AG08396 (cell line): ENCODE measurements at places on chromosomes 13 and 19.

DNA sequence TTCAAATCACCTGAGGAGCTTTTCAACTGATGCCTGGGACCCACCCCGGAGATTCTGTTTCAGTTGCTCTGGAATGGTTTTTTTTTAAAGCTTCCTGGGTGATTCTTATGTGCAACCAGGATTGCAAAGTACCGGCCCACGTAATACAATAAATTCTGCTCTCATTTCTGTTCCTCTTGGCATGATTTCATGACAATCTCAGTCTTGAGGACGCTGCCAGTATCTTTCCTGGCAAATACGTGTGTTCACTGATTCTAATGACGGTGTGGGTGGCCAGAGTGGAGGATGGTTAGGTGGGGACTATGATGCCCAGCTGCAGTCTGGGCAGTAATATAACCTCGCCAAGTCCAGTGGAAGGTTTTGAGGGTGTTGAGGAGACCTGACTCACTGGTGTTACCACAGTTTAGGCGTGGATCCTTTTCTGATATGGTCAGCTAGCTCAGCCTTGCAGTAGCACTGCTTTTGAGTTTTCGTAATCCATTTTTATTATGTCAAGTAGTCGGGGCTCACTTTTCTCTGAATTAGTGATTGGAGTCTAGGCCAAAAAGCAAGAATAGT lies 49.4 kb downstream of the FAM124A start:
- no peak for DNase-seq

DNA sequence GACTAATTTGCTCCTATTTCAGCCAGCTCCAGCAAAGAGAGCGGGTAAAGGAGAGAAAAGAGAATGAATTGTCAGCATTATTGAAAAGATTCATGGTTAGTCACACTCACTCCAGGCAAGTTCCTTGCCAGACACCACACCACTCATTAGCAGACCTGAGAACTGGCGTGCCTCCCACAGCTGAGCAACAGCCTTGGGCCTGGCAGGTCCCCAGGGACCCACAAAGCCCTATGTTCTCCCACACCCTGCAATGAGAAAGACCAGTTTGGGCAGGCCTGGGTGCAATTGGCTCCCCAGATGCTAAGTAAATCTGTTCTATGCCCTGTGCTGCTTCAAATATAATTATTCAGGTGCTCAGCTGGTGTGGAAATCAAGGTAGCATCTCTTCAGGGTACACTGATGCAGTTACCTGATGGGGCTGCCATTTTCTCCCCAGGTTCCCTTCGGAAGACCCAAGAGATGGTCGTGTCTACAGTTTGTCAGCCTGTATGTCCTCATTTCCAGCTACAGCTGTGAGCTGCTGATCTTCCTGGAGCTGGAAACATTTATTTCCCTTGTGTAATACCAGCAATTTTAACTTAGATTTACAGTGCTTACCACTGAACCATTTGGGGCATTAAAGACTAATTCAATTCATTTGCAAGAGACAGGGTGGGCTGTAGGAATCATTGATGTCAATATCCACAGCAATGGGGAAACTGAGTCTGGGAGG lies 405.0 kb downstream of the COG6 start:
- DNase-seq: no peak

DNA sequence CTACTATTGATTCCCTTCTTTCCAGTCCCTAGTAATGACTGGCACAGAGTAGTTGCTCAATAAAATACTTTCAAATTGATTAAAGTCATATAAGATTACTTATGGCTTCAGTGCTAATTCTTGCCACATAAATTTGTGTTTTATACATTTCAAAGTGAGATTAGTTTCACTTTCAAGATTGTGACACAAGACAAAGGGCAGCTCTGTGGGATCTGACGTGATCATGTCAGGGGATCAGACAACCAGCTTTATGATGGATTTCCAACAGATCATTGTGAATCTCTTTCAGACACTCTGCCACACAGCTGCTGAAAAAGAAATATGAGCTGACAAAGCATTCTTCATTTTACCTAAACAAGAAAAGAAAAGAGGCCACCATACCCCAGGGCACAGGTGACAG lies 73.4 kb upstream of the POMP start:
- DNase-seq: no peak

GRCh38 chr13:98206946-98207345 lies 29.9 kb upstream of the RNF113B start:
- peak; percentile 74 for DNase-seq

DNA sequence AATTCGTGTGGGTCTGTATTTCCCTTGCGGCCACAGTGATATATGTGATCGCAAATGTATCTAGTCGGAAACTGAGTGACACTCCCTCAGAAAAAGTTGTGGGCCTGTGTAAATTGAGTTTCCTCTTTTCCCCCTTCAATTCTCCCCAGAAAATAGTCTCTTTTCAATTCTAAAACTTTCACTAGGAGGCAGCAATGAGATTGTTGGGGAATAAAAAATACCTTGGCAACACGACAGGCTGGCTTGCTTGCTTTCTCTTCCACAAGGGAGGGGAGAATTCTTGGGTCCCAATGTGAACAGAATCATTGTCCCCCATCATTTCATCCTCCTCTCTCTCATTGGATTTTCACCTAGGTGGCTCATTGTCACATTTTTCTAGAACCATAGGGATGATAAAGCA lies 3.7 kb upstream of the SOX21 start:
- DNase-seq: no peak

DNA sequence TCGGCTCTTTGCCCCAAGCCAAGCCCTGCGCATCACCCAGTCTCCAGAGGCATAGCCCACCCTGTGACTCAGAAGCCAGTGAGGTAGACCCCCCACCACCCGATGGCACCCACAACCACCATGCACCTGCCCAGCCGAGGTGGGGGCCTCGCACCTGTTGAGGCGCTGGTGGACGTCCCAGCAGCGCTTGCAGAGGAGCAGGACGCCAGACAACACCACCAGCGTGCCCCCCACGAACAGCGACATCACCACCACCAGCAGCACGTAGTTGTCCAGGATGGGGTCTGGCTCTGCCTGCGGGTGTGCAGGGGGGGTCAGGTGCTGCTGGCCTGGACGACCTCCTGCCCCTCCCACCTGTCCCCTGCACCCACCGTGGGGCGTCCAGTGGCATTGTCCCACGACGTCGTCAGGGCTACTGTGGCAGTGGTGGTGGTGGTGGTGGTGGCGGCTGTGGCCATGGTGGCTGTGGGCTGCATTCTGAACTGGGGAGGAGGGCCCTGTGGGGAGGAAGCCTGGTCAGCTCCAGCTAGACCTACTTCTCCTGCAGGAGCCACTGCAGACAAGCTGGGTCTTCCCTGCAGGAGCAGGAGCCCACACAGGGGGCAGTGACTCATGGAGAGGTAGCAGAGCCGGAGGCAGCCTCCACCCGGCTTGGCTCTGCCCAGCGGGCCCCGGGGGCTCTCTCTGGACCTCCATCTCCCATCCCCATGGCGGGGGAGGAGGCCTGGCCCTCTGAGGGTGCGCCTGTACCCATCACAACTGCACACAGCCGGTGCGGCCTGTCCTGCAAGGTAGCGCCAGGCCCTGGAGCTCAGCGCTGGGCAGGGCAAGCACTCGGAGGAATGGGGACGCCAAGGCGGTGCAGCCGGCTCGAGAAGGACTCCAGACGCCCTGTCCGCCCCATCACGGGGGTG lies 1.9 kb downstream of the CBARP start:
- DNase-seq: no peak

GRCh38 chr19:30688696-30689095 lies 316.5 kb downstream of the ZNF536 start:
- DNase-seq: no peak

- no peak for DNase-seq
Measured at GRCh38 chr13:27311518-27312210, 41.0 kb downstream of the RASL11A start.

GRCh38 chr13:77507931-77508776 lies 27.4 kb upstream of the SCEL start:
- DNase-seq: peak; percentile 27

GRCh38 chr19:9075064-9075949 lies 11.6 kb upstream of the OR1M1 start:
- DNase-seq: peak; percentile 79

GRCh38 chr19:46689358-46689757 lies 27.6 kb downstream of the PRKD2 start:
- DNase-seq: no peak

GRCh38 chr13:27304099-27304498 lies 33.5 kb downstream of the RASL11A start:
- no peak for DNase-seq

DNA sequence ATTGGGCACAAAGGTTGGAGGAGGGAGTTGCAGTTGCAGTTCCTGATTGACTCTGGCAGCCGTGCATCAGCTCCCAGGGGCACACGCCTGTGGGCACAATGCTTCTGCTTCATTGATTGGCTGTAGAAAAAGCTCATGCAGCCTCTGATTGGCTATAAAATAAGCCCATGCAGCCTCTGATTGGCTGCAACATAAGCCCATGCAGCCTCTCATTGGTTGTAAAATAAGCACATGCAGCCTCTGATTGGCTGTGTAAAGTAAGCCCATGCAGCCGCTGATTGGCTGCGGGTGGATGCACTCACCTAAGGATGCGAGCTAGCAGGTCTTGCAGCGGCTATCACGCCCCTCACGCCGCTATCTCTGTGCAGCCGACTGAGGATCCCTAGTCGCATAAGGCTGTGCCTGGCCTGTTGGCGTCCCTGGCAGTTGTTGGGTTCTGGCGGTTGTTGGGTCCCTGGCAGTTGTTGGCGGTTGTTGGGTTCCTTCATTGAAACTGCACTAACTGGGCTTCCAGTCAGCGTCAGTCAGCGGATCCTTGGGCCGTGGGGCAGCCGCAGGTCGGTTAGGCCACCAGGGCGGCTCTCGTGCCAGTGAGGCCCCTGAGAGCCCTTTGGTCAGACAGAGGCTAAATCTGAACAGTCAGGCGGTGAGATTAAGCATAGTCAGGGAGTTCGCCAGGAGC lies at the start of gene SIGLECL1:
SIGLECL1 (plus strand) TSS at position 295 of the 682 bp plus-strand sequence. CDS start 12,993 bp downstream, outside the sequence.
- no peak for DNase-seq

- peak; percentile 98 for DNase-seq
Measured at GRCh38 chr19:18785179-18786124, 5.7 kb downstream of the COMP start.

DNA sequence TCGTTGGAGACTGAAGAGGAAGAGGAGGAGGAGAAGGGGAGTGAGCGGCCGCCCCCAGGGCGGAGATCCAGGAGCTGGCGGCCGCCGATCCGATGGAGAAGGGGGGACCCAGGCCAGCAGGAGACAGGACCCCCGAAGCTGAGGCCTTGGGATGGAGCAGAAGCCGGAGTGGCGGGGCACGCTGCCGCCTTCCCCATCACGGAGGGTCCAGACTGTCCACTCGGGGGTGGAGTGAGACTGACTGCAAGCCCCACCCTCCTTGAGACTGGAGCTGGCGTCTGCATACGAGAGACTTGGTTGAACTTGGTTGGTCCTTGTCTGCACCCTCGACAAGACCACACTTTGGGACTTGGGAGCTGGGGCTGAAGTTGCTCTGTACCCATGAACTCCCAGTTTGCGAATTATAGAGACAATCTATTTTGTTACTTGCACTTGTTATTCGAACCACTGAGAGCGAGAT lies 1.8 kb downstream of the GADD45B start:
- peak; percentile 49 for DNase-seq

DNA sequence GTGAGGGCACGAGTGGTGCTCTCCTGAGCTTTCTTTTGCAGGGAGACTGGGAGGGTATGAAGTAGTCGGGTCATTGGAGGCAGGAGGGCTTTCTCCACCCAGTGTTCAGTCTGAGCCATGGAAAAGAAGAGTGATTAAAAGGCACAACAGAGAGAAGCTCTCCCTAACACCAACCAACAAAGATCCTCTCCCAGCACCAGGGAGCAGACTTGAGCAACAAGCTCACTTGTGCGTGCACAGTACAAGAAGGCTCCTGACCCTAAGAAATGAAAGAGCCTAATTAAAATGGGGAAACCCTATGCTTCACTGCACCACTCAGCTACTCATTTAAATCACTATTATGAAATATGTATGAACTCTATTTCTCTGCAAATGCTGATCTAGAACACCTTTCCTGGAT lies 276.3 kb upstream of the SOX21 start:
- DNase-seq: no peak

- DNase-seq: no peak
Measured at GRCh38 chr13:94269557-94269956, 209.9 kb downstream of the DCT start.

GRCh38 chr13:91714855-91715254 lies 316.4 kb downstream of the GPC5 start:
- no peak for DNase-seq

- no peak for DNase-seq
Measured at GRCh38 chr19:23882493-23882892, 32.2 kb upstream of the ZNF726 start.

GRCh38 chr13:59425211-59425741 lies 738.5 kb downstream of the DIAPH3 start:
- peak; percentile 15 for DNase-seq

DNA sequence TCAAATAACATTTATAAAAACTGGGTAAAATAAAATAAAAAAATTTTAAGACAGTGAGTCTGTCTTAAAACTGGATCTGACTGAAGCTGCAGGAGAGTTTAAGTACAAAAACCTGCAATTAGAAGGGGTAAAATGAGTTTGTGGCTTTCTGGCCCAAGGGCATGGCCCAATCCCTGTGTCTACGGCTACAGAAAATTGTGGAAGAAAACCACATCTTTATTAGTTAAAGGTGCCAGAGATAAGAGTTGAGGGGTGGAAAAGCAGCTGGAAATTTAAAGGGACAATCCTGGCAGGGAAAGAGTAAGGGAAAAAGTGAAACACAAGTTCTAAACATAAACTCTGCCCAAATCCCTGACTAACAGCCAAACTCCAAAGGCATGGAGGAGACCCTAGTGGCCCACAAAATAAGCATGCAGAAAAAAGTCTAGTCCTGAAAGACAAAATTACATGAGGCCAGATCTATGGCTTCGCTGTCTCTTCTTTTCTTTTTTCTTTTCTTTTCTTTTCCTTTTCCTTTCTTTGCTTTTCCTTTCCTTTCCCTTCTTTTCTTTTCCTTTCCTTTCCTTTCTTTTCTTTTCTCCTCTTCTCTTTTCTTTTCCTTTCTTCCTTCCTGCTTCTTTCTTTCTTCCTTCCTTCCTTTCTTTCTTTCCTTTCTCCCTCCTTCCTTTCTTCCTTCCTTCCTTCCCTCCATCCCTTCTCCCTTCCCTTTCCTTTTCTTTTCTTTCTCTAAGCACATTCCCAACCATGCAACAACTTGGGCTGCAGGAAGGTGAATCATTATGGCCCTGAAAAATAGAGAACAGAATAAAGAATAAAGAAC lies 23.5 kb upstream of the DLEU7 start:
- no peak for DNase-seq

GRCh38 chr13:23627410-23627809 lies 57.2 kb downstream of the TNFRSF19 start:
- DNase-seq: no peak

- DNase-seq: no peak
Measured at GRCh38 chr13:48626726-48627451, 26.8 kb upstream of the CYSLTR2 start.
